ENCODE measurements at places on chromosomes 16 and 17.

GRCh38 chr17:1516388-1517161, at the start of gene INPP5K:
TSS of gene INPP5K (minus strand) at chr17:1516612. CDS start at chr17:1516499, 113 bp downstream.
- DNase-seq = peak; percentile 88

- no peak for DNase-seq
Observed at GRCh38 chr16:14549789-14550153, 80.3 kb downstream of the PARN start.

DNA sequence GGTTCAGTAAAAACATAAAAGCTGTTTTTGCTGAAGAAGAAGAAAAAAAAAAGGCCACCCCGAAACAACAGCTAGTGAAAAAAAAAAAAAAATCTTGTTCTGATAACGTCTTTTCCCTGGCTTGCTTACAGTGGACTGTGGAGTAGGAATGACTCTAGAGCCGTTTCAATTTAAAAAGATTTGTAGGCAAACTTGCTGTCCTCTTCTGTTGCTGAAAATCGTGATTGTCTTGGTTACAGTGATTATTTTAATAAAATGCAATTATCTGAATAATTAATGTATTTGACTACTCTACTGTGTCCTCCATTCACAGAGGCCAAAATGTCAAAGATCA, 190.6 kb upstream of the TBX2 start:
- DNase-seq = no peak

DNA sequence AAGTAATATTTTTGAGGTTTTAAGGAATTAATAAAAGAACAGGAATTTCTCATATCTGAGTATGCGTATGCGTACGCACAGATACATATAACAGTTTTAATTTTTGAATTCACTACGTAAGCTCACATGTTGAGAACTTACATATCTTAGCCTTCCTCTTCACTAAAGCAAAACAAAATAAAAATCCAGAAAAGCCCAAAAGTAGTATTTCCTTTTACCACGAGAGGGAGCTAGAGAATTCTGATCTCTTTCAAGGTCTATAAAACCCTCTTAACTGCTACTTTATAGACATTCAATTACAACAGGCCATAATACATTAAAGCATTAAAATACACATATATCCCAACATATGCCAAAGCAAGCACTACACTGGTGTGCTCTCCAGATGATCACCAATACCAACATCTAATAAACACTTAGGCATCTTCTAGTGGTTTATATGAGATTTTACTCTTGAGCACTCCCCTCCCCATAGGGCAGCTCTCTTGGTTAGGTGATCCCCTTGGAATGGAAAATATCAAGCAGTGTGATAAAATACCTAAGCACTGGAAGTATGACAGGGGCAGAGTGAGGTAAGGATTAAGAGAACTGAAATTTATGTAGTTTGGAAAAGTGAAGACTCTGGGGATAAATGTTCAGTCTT, 94.0 kb downstream of the SKAP1 start:
- no peak for DNase-seq

- DNase-seq = no peak
Observed at GRCh38 chr16:69754143-69754468, 620 bp downstream of the NOB1 start.

GRCh38 chr17:61159221-61159814, 240.3 kb upstream of the TBX2 start:
- DNase-seq = no peak

DNA sequence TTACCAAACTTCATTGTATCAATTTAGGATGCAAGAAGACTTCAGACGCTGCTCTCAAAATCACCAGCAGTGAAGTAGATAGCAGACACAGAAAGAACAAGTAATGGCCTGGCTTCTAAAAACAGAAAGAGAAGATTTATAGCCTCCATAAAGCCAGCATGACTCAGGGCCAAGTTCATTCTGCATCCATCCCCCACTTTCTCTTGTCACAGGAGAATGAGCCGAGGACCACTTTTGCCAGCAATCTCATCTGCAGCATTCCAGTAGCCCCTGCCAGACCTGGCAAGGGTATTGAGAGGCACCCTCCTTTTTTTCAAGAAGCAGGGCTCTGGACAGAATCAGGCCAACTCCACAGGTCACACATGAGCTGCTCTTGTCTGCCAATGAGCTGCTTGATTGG, 355.4 kb upstream of the SOX9 start:
- DNase-seq = no peak

DNA sequence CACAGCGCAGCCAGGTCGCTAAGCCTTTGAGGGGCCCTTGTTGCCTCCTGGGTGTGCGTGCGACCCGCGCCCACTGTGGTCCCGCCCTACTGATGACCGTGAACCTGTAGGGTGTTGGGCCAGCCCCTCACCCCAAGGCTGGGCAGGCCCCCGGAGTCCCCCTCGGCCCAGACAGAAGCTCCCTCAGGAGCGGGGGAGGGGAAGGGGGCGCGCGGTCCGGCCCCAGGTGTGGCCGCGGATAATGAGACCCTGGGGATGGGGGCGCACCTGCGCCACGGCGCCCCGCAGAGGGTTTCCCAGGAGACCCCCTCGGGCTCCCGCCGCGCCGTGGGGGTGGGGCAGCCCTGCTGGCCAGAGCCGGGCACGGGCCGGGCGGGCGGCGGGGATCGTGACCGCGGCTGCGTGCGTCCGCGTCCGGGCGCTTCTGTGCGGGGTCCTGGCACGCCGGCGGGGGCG, 358 bp upstream of the ARHGDIG start:
- DNase-seq = no peak

DNA sequence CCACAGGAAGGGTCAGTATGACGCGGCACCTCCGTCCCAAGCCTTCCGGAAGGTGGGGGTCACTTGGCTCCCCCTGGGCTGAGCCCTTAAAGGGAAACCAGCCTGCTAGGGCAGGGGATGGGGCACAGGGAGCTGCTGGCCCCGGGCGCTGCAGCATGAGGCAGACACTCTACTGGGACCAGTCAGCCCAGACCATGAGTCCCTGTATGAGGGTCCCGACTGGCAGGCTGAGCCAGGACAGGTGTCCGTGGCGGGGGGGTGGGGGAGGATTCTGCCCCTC, 43.4 kb upstream of the ZC3H18 start:
- DNase-seq = no peak

DNA sequence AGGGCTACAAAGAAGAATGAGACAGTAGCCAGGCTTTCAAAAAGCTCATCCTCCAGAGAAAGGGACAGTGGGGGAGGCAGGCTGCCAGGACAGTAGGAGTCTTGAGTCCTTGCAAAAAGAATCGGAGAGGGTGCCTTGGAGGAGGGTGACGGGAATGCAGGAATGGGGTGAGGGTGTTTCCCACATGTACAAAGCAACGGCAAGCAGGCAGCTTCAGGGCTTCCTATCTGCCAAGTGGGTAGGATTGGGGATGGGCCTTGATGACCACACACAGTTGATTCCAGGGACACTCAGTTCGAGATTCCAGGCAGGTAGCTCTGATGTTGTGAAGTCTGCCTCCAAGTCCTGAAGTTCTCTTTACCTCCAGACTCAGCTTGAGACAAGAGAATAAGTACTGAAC, 54.4 kb downstream of the C17orf67 start:
- DNase-seq = no peak

DNA sequence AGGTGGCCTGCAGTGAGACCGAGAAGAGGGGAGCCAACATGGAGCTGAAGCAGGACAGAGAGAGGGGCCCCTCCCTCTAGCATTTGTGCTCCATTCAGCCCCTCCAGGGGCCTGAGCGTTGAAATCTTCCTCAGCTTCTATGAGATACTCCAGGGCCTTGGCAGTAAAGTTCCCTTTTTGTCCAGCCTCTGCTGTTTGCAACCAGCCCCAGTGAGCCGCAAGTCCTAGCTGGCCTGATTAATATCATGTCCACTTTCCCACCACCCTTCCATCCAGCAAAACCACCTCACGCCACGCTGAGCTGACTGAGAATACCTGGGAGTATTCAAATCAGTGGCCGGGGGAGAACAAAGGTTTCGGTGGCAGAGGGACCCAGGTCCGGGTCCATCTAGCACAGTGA, 11.7 kb upstream of the RPH3AL start:
- DNase-seq = no peak
